Heart right ventricle (tissue), 16 donors: ENCODE measurements at places on chromosomes 1 and 21.

- H3K4me3 ChIP-seq: no peak overlapping the region
- no peak for DNase-seq
- no peaks in the 10 kb centered on the region for H3K36me3 ChIP-seq
- peaks cover 4% of the 10 kb centered on the region for H3K27me3 ChIP-seq
- H3K4me1 ChIP-seq: peaks cover 32% of the 10 kb centered on the region
Observed at GRCh38 chr1:208127792-208128529, 116.2 kb downstream of the PLXNA2 start.

- no peaks in the 10 kb centered on the region for H3K36me3 ChIP-seq
- no peaks in the 10 kb centered on the region for H3K27me3 ChIP-seq
- no peaks in the 10 kb centered on the region for H3K4me1 ChIP-seq
- H3K4me3 ChIP-seq: no peak overlapping the region
Observed at GRCh38 chr1:169064103-169064502, 42.4 kb upstream of the ATP1B1 start.

- no peaks in the 10 kb centered on the region for H3K27me3 ChIP-seq
- H3K4me1 ChIP-seq: no peaks in the 10 kb centered on the region
- H3K4me3 ChIP-seq: no peak overlapping the region
- H3K27ac ChIP-seq: no peak overlapping the region
- no peak for DNase-seq
Observed at GRCh38 chr1:172914501-172915144, 136.1 kb downstream of the TNFSF18 start.

DNA sequence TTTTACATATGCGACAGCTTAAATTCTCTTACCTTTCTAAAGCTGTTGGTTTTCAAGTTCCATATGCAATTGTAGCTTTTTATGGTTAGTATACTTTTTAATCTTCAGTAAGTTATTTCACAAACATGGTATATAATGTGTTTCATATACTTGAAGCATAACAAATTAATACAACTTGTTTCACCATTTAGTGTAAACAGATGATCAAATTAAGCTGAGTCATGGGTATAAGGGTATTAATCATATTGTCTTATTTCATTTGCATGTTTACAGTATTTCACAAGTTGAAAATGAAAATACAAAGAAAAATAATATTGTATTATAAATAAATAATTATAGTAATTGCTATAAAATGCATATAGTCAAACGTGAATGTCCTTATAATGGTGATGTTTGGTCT is 92.1 kb downstream of the PTPRC start:
- no peak for DNase-seq
- H3K27me3 ChIP-seq: no peaks in the 10 kb centered on the region
- H3K27ac ChIP-seq: no peak overlapping the region
- no peaks in the 10 kb centered on the region for H3K4me1 ChIP-seq
- H3K4me3 ChIP-seq: no peak overlapping the region

DNA sequence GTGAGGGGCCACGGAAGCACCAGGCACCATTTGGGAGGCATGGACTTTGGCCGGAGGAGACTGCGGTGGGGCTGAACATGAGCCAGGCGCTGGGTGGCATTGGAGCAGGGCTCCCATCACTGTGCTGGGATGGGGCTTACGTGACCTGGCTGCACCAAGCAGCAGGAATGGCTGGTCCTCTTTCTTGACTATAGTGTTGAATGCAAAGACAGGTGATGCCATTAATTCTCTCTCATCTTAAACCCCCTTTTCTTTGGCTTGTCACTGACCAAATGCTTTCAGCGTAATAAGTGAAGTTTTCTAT is 447.9 kb downstream of the CAMTA1 start:
- no peak overlapping the region for H3K4me3 ChIP-seq
- no peaks in the 10 kb centered on the region for H3K36me3 ChIP-seq
- DNase-seq: no peak
- no peak overlapping the region for H3K27ac ChIP-seq

- no peak for DNase-seq
- no peak overlapping the region for H3K4me3 ChIP-seq
- H3K27me3 ChIP-seq: no peaks in the 10 kb centered on the region
- H3K36me3 ChIP-seq: no peaks in the 10 kb centered on the region
- no peak overlapping the region for H3K27ac ChIP-seq
- H3K4me1 ChIP-seq: peaks cover 39% of the 10 kb centered on the region
Observed at GRCh38 chr1:94798054-94798453, 22.1 kb upstream of the SLC44A3 start.
